ENCODE measurements at places on chromosomes 7 and 10.

GRCh38 chr7:10646194-10646593 lies 327.5 kb upstream of the PHF14 start:
- no peak for DNase-seq

GRCh38 chr10:120477021-120477742 lies 20.2 kb downstream of the PLPP4 start:
- DNase-seq: no peak

GRCh38 chr7:55878691-55879090 lies 8.6 kb upstream of the ZNF713 start:
- DNase-seq: no peak

GRCh38 chr7:33195264-33195663 lies 65.9 kb downstream of the BBS9 start:
- no peak for DNase-seq

GRCh38 chr7:12524794-12525386 lies 45.6 kb upstream of the SCIN start:
- DNase-seq: peak; percentile 35

GRCh38 chr10:131891196-131891928 lies 9.4 kb upstream of the PPP2R2D start:
- DNase-seq: no peak

DNA sequence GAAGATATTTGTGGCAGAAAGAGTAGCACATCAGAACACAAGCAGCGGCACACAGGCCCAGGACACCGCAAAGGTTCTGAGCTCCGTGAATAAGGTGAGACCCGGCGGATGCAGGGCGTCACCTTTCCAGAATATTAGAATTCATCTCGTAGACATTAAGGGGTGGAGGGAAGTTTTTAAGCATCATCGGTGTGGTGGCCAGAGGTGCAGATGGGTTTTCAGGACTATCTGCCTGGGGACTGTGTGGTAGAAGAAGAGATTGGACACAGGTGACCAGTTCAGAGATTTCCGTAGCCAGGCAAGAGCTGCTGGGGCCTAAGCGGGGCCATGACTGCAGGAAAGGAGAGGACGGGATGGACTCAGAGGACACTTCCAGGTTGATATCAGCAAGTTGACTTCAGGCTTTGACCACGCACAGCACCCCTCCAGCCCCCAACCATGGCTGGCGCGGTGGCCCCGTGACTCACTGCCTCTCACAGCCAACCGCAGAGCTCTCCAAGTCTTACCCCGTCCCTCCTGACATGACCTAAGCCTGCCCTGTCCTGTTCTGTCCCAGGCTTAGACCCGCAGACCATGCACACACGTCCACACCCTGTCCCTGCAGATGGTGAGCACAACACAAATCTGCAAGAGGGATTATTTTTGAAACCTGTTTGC lies 97.2 kb downstream of the OAT start:
- no peak for DNase-seq

- DNase-seq: no peak
Measured at GRCh38 chr10:11212288-11213085, 194.8 kb downstream of the CELF2 start.

Data from CD4-positive, alpha-beta memory T cell (primary cell).